ENCODE measurements at places on chromosomes 5 and 9. TPM values are rescaled to one million over a fixed set of nuclear protein-coding genes. Genes with fewer than 3 reads are reported as not detected.

Gene REEP2
- total RNA-seq = 16.4 TPM

Gene MTRR
- 13.9 TPM for total RNA-seq

Gene LRSAM1
- total RNA-seq = 7.4 TPM

Gene IFNA13
- total RNA-seq = not detected

Gene SPATA31A7
- total RNA-seq = not detected
